Vagina (tissue), 2 donors: ENCODE measurements at places on chromosomes 6 and 20. TPM values are rescaled to one million over a fixed set of nuclear protein-coding genes. Genes with fewer than 3 reads are reported as not detected.

DNA sequence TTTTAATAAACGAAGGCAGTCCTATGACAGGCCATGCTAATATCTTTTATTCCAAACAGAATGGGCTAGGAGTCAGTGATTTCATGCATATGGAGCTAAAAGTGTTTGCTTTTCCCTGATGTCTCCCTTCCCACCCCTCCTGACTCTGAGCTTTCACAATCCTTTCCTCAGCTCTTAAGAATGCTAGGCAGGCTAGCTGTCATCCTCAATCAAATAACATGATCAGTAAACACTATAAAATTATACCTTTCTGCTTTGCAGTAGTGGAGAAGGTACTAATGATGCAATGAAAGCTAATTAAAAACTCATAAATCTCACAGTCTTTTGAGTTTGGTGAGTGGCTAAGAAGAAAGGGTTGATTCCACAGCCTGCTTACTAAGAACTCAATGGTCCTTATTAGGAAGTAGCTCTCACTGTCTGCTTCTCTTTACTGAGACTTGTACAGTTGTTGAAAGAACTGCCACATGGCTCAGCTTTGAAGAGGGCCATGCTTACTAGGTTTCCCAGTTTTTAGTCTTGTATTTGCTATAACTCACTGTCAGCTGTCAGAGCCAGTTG, 250.9 kb upstream of the JAG1 start:
- DNase-seq: no peak

AP5S1 gene
- total RNA-seq: 6.1 TPM

DNA sequence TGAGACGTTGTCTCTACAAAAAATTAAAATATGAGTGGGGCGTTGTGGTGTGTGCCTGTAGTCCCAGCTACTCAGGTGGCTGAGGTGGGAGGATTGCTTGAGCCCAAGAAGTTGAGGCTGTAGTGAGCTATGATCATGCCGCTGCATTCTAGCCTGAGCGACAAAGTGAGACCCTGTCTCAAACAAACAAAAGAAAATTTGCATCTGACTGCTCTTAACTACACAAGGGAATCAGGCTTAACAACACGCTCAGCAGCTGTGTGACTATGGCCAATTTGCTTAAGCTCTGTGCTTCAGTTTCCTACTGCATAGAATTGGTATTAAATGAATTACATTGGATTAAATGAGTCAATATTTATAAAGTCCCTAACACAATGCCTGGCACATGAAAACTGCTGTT, 24.3 kb upstream of the MRPS10 start:
- DNase-seq: no peak

COL9A1 gene
- 1.7 TPM for total RNA-seq

DNA sequence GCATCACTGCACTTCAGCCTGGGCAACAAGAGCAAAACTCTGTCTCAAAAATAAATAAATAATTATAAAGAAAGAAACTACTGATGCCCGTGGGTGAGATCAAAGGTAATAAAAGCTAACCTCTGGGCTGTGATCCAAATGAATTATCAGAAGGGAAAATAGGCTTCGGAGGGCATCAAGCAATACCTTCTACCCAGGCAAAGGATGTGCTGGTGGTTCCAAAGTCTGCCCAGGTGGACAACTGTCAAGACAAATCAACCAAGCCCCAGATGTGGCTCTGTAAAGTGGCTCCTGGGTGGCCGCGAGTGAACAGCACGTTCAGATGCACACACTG, 95.6 kb downstream of the SCML4 start:
- no peak for DNase-seq

ALDH8A1 gene
- total RNA-seq: not detected

- no peak for DNase-seq
These were observed 12.2 kb upstream of the TBC1D20 start for GRCh38 chr20:474581-474980.
